ENCODE measurements at places on chromosomes 13 and 19. TPM values are rescaled to one million over a fixed set of nuclear protein-coding genes. Genes with fewer than 3 reads are reported as not detected.
A peak's percentile ranks its signal among the peaks of the same experiment; 100 is the strongest.

GRCh38 chr13:24232474-24232873, 72.0 kb downstream of the SPATA13 start:
- DNase-seq: no peak

Gene CCDC194
- not detected for total RNA-seq

DNA sequence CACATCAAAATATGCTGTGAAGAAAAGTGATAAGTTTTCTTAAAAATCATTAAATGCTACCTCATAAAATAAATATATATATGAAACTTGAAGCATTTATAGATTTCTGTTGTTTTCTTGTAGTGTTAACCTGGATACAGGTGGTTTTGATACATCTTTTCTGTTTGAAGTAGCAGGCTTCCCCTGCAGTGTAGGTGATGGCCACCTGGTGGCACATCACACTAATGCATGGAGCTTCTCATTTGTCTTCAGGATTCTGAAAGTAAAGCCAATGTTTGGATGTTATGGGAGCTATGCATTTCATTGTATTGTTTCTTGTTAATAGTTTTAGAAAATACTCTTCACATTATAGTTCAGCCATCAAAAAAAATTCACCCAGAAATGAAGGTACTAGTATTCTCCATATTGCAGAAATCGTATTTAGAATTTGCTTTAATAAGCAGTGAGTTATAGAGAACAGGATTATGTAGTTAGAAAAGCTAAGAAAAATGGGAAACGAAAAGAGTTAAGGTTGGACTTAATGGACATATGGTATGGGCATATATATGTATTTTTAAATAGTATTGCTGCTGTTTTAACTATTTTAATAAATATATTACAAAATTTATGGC, 18.7 kb downstream of the GPR180 start:
- DNase-seq: peak; percentile 61

DNA sequence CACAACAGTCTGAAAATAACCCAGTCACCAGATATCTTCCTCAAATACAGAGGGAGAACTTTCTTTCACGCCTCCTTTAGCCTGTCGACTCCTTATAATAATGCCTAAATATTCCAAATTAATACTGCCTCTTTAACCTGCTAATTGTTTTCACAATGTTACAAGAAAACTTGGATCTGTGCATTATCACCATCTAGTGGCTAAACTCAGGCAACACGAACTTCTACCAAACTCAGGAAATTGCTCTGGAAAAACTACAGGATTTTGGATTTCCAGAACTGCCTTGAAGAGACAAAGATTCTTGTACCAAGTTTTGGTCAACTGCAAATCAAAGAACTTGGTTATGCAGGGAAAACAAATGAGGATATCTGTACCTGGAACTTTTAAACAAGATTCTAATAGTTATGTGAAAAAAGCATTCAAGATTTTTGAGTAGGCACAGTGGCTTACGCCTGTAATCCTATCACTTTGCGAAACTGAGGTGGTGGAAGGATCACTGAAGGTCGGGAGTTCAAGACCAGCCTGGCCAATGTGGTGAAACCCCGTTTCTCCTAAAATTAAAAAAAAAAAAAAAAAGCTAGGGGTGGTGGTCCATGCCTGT, 10.8 kb downstream of the CLN5 start:
- DNase-seq: peak; percentile 53

DNA sequence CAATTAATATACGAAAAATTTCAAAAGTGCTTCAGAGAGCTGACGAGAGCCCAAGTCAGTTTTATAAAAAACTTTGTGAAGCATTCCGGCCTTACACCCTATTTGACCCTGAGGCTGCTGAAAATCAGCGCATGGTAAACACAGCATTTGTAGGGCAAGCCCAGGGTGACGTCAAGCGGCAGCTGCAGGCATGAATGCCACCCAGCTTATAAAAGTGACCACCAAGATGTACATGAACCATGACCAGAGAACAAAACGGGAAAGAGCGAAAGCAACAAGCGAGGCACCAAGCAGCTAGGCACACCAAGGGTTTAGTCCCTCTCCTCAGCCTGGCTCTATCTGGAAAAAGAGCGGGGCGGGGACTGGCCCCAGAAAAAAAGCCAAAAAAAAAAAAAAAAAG, 6.0 kb downstream of the SIGLEC11 start:
- DNase-seq: no peak

- DNase-seq: peak; percentile 74
These were observed 73.4 kb downstream of the COL4A2 start for GRCh38 chr13:110380359-110381028.

GRCh38 chr13:23629566-23630272, 59.5 kb downstream of the TNFRSF19 start:
- DNase-seq: peak; percentile 61

Gene HS6ST3
- 0.06 TPM for total RNA-seq

DNA sequence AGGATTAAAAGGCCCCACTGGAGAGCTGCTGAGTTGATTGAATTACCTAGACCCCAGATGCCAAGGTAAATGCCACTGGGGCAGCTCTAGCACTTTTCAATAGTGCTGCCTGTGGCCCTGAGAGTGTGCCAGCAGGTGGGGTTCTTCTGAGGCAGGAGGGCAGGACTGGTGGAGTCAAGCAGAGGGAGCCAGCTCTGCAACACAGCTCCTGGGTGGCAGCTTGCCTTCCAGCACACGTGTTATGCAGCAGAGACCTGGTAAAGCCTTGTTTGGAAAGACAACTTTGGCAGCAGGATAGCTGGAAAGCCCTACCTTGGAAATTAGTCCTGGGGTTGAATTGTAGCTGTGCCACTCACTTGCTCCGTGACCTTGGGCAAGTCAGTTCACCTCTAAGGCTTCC, 306.6 kb downstream of the ATP8A2 start:
- no peak for DNase-seq

Gene KLK14
- total RNA-seq: not detected

Gene IGSF23
- total RNA-seq: not detected

Gene ZNF57
- total RNA-seq: 1.6 TPM

DNA sequence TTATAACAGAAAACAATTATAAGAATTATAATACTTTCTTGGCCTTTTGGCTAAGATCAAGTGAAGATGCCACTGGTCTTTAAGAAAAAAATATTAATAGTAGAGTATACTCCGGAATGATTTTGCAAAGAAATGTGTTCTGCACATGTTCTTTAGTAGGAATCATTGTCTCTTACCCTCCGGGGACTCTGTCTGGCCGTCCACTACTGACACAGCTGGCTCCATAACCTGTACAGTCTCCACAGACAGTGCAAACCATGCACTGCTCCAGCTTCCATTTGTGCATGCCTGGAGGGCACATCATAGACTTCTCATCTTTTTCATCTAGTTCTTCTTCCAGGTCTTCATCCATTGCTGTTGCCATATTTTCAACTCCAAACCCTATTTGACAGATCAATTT, 75.9 kb downstream of the MYCBP2 start:
- no peak for DNase-seq

DNA sequence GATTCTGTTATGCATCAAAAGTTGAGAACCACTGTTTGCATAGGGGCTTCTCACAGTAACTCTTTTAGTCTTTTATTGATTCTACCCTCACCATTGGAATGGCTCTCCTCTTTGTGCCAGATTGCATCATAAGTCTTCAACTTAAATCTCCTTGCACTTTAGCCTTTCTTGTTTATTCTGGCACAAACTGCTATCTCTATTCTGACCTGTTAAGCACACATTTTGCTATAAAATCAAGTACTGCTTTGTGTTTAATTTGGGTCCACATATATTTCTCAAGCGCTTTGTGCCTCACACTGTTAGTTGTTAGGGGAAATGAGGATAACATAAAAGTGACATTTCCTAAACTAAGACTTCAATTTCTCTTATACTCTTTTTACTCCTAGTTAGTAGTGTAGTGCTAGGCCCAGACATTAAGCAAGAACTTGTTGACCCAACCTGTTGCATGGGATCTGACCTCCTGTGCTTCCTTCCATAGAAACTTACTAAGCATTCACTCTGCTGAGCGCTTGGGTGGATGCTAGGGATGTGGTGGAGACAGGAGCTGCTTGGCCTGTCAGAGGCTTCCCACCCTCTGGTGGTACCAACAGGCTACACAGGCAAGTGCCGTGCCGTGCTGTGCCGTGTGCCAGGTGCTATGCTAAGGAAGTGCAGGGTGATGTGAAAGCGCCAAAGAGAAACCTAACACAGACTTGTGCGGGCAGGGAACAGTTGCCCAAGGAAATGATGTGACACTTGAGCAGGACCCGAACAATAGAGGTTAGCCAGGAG, 1.2 kb downstream of the UTP14C start:
- DNase-seq: no peak

Gene FBN3
- under 0.01 TPM for total RNA-seq

- DNase-seq: peak; percentile 71
These were observed 36.4 kb upstream of the IGSF23 start for GRCh38 chr19:44576843-44577565.

- no peak for DNase-seq
These were observed 62.0 kb downstream of the EPSTI1 start for GRCh38 chr13:42929886-42930535.

- no peak for DNase-seq
These were observed 23.1 kb downstream of the TBC1D4 start for GRCh38 chr13:75458696-75459422.

DNA sequence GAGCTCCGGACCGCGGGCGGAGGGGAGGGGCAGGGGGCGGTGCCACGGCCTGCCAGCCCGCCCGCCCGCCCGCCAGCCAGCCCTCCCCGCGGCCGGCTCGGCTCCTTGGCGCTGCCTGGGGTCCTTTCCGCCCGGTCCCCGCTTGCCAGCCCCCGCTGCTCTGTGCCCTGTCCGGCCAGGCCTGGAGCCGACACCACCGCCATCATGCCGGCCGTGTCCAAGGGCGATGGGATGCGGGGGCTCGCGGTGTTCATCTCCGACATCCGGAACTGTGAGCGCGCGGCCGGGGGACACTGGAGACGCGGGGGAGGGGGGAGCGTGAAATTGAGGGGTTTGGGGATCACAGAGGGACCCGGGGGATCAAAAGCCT, at the start of gene AP2A1:
Gene AP2A1, plus strand, starts transcription at position 72 of the 370 bp plus-strand sequence. Its CDS starts 133 bp downstream, at position 205.
- DNase-seq: no peak

Gene CEACAM4
- not detected for total RNA-seq

- DNase-seq: no peak
These were observed 21.8 kb upstream of the ARGLU1 start for GRCh38 chr13:106589716-106590115.

GRCh38 chr13:30585748-30586262, 31.9 kb upstream of the USPL1 start:
- peak; percentile 89 for DNase-seq

DNA sequence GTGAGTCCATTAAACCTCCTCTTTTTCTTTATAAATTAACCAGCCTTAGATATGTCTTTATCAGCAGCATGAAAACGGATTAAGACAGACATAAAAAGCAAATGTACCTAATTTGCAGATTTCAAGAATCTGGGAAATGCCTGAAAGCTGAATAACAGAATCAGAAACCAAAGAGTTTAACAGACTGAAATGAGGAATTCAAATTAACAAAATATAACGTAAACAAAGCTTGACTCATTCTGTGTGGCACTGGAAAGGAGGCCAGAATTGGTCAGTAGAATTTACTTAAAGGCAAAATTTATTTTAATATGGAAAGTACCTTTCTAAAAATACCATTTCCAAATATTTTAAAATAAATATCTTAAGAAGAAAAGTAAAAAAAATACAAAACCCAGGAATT, 540.6 kb upstream of the HTR2A start:
- DNase-seq: no peak

- no peak for DNase-seq
These were observed 271.2 kb downstream of the ENOX1 start for GRCh38 chr13:43515531-43515930.

DNA sequence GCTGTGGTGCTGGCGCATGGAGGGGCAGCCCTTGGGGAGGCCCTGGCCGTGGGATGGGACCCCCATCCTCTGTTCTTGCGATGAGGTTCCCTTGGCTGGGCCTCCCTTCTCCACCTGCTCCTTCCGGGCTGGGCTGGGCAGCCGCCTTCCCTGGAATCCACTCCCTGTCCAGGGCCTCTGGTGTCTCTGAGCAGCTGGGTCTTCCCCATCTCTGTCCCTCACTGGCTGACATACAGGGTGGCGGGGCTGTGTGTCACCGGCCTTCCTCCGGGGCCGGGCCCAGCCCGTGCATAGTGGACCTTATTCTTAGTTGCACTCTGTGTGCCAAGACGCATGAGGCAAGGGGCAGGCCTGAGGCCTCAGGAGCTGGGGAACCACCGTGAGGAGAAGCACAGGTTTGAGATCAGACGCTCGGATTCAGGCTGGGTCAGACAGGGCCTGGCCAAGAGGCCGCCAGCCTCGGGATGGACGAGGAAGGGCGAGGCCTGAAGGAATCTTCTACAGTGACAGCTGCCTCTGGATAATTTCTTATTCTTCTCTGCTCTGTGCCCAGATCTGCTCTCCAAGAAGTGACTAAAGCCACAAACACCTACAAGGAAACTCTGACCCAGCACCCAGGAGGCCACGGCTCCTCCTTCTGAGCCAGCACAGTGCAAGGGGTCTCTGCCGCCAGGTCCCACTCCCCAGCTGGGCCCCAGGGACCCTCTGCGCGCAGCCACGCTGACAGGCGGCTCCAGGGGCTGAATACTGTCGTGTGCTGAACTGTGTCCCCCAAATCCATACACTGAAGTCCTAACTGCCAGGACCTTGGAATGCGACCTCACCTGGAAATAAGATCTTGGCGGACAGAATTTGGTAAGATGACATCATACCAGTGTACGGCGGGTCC, 11.0 kb downstream of the SGTA start:
- DNase-seq: no peak

Gene DBP
- 12.2 TPM for total RNA-seq

Gene PRSS57
- total RNA-seq: not detected

Gene GFY
- total RNA-seq: not detected

Gene MAP1S
- 30.2 TPM for total RNA-seq

GRCh38 chr13:36157480-36157879, 26.3 kb upstream of the DCLK1 start:
- no peak for DNase-seq

- no peak for DNase-seq
These were observed 38.7 kb downstream of the BRCA2 start for GRCh38 chr13:32354040-32354439.

- no peak for DNase-seq
These were observed 324.0 kb downstream of the SHISA2 start for GRCh38 chr13:25727810-25728209.

Gene PGLYRP2
- not detected for total RNA-seq

Gene ZNF600
- 5.4 TPM for total RNA-seq

- DNase-seq: no peak
These were observed 19.7 kb downstream of the UBAC2 start for GRCh38 chr13:99220199-99220935.

Gene NANOS3
- total RNA-seq: not detected

Gene CACNG8
- total RNA-seq: 0.15 TPM

Gene KLHL1
- total RNA-seq: not detected

Gene DENND1C
- not detected for total RNA-seq

Gene ZNF846
- total RNA-seq: 10.9 TPM

- no peak for DNase-seq
These were observed 34.3 kb upstream of the TSHZ3 start for GRCh38 chr19:31383553-31383952.

DNA sequence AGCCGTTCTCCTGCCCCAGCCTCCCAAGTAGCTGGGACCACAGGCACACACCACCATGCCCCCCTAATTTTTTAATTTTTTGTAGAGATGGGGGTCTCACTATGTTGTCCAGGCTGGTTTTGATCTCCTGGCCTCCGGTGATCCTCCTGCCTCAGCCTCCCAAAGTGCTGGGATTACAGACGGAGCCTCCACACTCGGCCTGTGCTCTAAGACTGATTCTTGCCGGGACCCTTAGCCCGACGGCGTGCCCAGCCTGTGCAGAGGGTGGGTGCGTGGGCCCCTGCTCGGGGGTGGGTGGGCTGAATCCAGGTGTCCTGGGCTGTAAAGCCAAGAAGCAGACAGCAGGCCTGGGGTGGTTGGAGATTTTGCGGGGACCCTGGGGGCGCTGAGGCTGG, 64.3 kb downstream of the GADD45B start:
- no peak for DNase-seq

Gene S1PR4
- 1.3 TPM for total RNA-seq

- DNase-seq: no peak
These were observed 47.0 kb downstream of the ZNF44 start for GRCh38 chr19:12247644-12248222.

All from PC-3 (cell line).